ENCODE measurements at places on chromosomes 1 and 21.

- DNase-seq: no peak
Measured at GRCh38 chr1:238060061-238060460, 169.3 kb upstream of the ZP4 start.

DNA sequence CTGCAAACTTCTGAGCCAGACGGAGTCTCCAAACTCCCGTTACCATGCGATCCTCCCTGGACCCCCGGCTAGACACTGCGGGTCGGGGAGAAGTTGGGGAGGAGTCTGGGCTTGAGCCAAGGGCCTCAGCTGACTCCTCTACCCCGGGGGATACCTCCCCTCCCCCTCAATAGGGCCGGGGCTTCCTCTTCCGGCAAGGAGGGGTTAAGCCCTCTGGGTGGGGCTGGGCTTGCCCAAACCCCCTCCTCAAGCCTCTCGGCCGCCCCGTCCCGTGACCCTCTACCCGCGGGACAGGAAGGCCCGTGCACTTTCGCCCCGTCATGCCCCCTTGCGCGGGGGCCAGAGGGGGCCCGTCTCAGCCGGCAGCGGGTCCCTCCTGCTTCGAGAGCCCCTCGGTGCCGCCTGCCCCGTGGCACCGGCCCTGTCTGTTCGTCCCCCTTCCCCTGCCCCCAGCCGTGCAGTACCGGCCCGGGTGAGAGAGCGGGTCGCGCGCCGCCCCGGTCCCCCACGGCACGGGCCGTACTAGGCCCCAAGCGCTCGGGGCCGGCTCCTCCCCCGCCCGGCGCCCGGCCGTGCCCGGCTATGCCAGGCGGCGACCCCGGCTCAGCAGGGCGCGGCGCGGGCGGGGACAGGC lies 652 bp downstream of the ARL8A start:
- DNase-seq: no peak

DNA sequence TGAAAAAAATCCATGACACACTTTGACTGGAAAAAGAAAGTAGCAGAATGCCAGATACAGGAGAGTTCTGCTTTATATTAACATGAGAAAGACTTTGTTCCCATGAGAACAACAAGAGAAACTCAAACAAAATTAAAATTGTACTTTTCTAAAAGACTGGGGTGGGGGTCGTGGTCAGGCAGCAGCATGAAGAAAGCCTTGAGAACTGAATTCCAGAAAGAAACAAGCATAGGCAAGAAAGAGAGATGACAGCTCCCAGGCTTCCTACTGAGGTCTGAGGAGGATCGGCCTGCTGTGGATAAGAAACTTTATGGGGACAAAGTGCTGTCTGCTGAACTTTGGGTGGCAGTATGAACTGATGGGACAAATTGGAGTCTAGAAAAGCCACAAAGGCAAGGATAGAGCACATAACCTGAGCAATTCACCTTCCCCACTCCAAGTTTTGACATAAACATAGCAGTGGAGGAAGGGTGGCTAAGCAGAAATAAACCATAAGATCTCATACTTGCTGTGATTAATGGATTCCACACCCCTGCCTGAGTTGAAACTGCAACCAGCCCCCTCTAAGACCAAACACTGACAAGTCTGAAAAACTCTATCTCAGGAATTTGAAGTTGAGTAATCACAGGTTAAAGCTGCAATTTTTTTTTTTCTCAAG lies 43.7 kb downstream of the COL6A1 start:
- DNase-seq: no peak

- DNase-seq: no peak
Measured at GRCh38 chr1:36503733-36504132, 21.0 kb upstream of the CSF3R start.

DNA sequence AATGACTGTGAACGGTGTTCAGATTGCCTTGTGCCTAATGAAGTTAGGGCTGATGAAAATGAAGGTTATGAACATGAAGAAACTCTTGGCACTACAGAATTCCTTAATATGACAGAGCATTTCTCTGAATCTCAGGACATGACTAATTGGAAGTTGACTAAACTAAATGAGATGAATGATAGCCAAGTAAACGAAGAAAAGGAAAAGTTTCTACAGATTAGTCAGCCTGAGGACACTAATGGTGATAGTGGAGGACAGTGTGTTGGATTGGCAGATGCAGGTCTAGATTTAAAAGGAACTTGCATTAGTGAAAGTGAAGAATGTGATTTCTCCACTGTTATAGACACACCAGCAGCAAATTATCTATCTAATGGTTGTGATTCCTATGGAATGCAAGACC lies 96.6 kb downstream of the ZFYVE9 start:
- DNase-seq: no peak

Measured in right renal cortex interstitium (tissue), 3 donors.